Esophagus mucosa (tissue), 1 donor: ENCODE measurements at places on chromosomes 7 and 10.

- no peak for ATAC-seq
Observed at GRCh38 chr10:102628451-102628911, 15.8 kb upstream of the TRIM8 start.

- peak; percentile 70 for ATAC-seq
Observed at GRCh38 chr7:70498232-70498992, 633.5 kb upstream of the GALNT17 start.

DNA sequence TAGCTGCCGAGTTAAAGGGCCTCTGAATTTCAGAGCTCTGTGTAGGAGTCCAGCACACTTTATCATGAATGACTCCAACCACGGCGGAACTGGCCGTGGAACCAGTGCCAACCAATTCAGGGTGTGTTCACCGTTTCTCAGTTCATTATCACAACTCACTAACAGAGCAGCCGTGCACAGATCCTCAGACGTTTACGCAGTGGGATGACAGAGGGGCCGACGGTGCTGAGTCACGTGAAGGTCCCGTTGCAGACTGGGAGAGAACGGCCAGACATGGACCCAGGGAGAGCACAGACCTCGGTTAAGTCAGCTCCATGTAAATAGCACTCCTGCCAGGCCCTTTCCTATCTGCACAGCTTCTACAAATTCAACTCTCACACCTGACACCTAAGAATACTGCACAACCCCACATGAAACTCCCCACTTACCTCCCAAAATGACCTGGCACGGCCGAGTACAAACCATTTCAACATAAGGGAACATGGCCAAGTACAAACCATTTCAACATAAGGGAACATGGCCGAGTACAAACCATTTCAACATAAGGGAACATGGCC is 95.5 kb downstream of the DIP2C start:
- ATAC-seq: no peak

GRCh38 chr7:138460176-138460648 is at the start of gene TRIM24:
Gene TRIM24 (plus strand): TSS chr7:138460259. CDS start chr7:138460549, 290 bp downstream.
- no peak for ATAC-seq

DNA sequence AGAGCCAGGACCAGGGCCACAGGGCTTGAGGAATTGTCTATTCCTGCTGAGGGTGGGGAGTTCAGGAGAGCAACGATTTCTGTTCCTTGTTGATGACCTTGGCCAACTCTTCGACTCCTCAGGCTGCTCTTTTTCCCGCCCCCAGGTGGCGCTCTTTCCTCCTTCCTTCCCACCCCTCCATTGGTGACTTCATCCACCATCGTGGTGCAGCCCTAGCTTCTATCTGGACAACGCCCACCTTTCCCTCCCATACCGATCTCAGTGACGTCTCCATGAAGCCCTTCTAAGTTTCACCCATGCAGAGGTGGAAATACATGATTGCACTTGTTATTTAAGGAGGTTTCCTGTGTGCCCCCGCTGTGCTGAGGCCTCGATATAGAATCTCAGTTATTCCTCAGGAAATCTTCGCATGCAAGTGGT is 22.1 kb upstream of the CARD11 start:
- no peak for ATAC-seq

DNA sequence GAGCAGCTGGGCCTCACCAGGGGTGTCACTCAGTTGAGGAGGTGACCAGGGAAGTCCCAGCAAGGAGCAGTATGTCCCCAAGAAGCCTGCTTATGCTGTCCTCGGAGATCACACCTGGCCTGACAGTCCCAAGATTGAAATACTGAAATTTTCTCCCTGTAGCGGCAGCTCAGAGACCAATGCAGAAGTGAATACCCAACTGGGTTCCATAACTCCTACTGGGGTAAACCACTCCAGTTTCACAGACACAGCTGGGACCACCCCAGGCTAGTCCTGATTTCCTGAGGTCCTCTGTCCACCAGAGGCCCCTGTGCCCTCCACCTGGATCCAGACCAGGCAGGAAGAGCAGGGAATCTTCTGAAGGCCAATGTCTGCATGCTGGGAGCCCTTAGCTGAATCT is 298.1 kb downstream of the ZEB1 start:
- no peak for ATAC-seq

DNA sequence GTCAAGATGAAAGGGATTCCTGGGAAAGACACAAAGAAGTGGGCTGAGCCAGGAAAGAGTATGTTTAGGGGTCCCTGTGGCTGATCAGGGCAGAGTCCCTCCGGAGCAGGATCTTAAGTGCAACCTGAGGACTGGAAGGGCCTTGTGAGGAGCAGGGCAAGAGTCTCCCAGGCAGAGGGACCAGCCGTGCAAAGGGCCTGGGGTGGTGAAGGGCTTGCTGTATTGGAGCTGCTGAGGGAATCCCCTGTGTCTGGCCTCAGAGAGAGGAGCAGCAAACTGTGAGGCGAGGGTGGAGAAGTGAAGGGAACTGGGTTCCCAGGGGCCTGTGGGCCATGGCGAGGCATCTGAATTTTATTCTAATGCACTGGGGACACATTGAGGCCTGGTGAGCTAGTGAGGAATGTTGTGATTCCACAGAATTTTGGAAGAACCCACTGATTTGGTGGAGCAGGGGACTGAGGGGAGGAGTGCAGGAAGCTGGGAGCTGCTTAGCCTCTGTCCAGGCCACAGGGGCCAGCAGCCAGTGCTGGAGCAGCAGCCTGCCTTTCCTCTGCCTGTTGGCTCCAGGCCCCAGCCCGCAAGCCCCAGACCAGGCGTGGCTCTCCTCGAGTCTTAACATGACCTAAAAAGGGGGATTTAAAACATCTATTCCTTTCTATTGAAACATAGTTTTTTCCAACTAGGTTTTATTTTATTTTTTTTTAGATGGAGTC is 138.4 kb upstream of the IGFBP3 start:
- no peak for ATAC-seq

DNA sequence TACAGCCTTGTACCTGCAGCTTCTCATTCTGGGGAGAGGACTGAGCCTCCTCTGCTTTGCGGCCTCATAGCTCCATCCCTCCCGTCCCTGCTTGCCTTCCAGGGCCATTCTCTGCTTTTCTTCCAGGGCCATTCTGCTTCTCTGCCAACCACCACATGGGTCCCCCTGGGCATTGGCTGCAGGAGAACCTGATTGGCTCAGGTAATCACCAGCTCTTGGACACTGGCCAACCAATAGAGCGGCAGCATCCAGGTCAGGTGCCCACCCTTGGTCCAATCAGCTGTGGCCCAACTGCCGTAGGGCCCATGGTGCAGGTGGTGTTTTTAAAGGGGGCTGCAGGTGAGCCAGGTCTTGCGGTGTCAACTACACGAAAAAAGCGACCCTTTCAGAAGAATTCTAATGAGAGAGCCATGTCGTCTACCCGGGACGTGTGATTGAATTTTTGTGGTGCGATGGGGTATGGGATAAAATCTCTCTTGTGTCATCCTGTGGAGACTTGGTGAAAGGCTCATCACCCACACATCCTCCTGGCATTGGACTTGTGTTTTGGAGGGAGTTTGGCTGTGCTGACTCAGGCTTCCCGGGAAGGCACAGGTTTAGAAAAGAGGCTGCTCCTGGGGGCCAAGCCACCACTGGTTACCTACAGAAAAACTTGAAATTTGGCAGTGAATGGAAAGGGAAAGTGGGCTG is 46.0 kb upstream of the PODXL start:
- ATAC-seq: no peak

DNA sequence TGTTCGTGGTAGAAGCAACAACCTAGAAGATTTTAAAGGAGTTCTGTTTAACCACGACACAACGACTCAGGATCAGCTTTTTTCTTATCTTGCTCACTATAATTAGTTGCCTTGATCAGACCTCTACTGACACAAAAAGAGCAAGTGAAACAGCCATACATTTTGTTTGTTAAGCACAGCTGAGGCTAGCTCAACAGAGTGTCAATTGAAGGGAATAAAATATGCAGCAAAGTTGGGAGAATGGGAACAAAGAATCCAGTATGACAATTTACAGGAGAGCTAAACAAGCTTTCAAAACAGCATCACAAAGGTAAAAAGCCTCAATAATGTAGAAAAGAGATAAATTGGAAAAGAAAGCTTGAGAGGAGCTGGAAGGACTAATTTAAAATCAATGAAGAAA is 40.5 kb upstream of the HERPUD2 start:
- no peak for ATAC-seq

- no peak for ATAC-seq
Observed at GRCh38 chr10:107415446-107415845, 250.9 kb upstream of the SORCS1 start.

GRCh38 chr7:149130572-149131198 is 4.6 kb upstream of the ZNF425 start:
- no peak for ATAC-seq

- ATAC-seq: no peak
Observed at GRCh38 chr7:2000153-2000687, 232.5 kb downstream of the MAD1L1 start.

DNA sequence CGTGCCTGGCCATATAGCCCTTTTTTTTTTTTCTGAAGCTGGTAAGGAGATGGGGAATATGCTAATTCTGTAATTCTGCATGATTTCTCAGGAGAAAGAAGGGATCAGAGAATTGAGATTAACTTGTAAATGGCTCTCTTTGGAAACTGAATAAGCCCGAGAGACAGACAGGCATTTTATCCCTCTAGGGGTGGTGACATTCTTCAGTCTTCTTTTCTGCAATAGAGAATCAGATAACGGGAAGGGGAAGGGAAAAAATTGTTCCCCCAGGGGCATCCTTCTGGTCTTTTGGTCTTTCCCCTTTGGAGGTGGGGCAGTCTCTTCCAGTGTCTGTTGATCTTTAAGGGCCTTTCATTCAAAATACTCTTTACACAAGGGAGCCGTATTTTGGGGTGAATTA is 34.2 kb downstream of the HK1 start:
- ATAC-seq: no peak

DNA sequence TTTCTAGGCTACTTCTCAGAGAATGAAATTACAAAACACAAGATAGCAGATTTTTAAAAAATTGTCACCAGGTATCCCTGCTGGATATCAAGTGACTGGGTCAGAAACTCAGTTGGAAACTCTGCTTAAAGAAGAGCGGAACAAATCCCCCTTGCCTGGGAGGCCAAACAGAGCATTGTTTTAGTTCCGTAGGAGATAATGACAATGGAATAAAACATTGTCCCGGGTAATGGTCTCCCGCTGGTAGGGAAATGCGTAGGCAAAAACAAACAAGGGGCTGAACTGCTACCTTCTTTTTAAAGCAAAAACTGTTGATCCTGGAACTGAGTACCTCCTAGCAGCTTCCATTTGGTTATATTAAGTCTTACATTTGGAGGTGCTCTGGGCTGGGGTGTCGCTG is 21.3 kb upstream of the VAX1 start:
- no peak for ATAC-seq

GRCh38 chr10:4147245-4147644 is 362.2 kb upstream of the KLF6 start:
- no peak for ATAC-seq

DNA sequence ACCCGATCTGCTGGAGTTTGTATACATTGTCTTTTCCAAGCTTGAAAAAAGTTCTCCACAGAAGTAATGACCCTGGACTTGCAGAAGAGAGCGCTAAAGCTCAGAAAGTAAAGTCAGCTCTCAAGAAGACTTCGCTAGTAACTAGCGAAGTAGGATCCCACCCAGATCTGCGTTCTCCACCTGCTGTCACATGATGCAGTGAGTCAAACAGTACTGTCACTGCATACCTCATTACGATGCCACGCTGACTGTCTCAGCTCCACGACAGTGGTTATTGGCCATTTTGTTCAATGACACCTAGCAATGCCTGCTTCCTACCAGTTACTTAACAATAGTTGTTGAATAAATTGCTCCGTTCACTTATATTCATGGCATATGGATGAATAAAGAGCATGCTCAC is 29.7 kb upstream of the SEC61G start:
- peak; percentile 94 for ATAC-seq

- ATAC-seq: no peak
Observed at GRCh38 chr10:124000792-124001201, 92.6 kb downstream of the CHST15 start.

- no peak for ATAC-seq
Observed at GRCh38 chr7:67636348-67637022, 639.9 kb downstream of the TYW1 start.

DNA sequence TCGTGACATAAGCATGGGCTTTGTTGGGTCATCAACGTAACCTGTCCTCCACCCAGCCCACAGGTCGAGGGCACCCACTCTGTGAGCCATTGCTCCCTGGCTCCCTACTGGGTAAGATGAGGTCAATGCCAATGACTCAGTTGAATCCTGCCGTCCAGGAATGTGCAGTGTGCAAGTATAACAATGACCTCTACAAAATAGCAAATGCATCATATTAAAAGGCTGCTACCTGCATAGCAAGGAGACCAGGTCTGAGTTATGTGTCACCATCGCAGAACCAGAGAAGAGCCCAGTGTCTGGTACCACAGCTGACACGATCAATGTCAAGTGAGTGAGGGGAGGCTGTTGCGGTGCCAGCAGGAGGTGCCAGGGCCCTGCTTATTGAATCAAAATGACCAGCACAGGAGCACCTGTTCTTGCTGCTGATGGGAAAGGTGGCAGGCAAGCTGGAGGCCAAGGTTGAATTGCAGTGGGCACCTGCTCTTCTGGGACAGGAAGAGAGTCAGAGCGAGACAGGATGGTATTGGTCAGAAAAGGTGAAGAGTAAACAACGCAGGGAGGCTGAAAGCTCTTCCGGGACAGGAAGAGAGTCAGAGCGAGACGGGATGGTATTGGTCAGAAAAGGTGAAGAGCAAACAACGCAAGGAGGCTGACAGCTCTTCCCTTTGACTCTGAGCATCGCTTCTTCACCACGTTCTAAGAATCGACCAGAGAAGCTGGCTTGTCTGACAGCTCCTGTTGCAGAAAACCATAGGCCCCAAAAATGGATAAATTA is 108.7 kb upstream of the ADAM12 start:
- ATAC-seq: peak; percentile 15
